ENCODE measurements at places on chromosomes 1 and 21.

- no peak for DNase-seq
Measured at GRCh38 chr1:101392552-101392951, 155.7 kb downstream of the S1PR1 start.

DNA sequence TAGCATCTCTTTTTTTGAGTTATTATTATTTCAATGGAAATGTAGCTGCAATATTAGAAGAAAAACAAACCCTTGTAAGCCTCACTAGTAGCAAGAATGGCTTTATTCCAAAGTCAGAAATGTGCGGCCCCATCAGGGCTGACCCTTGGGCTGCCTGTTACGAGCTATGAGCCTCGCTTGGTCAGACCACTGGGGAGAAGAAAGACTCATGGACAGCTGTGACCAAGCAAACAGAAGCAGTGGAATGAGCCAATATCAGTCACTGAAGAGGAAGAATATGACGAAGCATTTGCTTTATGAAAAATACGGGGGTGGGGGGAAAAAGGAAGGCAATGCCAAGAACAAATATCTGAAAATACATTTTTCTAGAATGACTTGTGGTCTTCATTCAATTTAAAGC, 504.5 kb downstream of the LMO4 start:
- DNase-seq, result peak; percentile 91

DNA sequence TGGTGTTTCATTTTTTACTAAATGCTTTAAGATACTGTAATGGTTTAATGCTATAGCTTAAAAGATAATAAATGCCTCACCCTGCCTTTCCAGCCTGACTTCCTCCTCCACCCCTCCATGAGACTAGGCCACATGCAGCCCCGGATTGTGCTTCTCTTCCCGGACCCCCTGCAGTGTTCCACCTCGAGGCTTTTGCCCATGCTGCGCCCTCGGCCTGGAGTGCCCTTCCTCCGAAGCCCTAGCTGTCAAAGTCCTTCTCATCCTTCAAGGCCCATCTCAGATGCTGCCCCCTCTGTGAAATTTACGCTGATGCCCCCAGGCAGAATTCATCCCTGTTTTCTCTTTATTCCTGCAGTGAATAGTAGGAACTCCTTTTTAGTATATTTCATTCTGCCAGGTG, 98.5 kb downstream of the ATP5PO start:
- DNase-seq, result no peak

- no peak for DNase-seq
Measured at GRCh38 chr21:45131537-45131999, 57.2 kb downstream of the ADARB1 start.

GRCh38 chr1:205301205-205301821, 20.2 kb downstream of the NUAK2 start:
- DNase-seq, result peak; percentile 97

DNA sequence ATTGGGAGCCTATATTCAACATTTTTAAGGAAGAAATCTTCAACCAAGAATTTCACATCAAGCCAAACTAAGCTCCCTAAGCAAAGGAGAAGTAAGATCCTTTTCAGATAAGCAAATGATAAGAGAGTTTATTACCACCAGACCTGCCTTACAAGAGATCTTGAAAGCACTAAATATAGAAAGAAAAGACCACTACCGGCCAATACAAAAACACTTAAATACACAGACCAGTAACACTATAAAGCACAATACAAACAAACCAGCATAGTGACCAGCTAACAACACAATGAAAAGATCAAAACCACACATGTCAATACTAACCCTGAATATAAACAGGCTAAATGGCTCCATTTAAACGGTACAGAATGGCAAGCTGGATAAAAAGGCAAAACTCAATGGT, 165.4 kb downstream of the MRPL39 start:
- DNase-seq, result no peak

- DNase-seq, result no peak
Measured at GRCh38 chr1:150159550-150159949, 9.8 kb downstream of the PLEKHO1 start.

DNA sequence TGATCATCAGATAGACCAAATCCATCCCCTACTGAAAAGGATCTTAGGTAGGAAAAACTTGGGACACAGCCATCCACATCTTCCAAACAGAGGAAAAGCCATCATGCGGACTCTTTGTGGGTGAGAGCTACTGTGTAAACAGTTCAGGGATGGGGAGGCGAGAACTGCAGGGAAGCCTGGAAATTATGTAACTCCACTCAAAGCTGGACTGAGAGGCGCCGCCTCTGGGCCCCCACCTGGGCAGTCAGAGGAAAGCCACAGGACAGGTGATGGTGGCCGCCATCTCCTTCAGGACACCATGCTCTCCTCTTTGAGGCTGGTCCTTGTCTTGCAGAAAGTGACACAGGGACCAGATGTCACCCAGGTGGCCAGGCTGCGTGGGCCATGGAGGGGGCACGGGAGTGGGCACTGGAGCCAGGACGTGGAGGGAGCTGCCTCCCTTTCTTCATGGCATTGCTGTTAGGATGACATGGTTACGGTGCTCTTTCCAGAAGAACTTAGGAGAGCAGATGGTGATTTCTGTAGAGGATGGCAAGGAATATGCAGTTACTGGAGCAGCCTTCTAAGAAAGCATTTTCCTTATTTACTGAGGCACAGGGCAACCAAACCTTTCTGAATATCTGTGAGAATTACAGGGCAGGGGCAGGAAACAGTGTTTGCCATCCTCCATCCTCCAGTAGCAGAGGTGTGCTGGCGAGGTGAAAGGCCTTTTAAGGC, 32.0 kb upstream of the TDRD10 start:
- no peak for DNase-seq

- no peak for DNase-seq
Measured at GRCh38 chr1:97936976-97937375, 16.1 kb upstream of the DPYD start.

DNA sequence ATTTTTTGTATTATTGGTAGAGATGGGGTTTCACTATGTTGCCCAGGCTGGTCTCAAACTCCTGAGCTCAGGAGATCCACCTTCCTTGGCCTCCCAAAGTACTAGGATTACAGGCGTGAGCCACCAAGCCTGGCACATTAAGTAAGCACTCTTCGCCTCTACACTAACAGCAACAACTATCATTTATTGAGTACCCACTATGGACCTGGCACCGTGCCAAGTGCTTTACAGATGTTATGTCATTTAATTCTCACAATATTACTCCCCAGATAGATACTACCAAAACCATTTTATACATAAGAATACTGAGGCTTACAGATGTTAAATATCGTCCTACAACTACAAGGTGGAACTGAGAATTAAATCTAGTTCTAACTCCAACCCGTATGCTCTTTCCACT, 50.1 kb downstream of the TUT4 start:
- no peak for DNase-seq

DNA sequence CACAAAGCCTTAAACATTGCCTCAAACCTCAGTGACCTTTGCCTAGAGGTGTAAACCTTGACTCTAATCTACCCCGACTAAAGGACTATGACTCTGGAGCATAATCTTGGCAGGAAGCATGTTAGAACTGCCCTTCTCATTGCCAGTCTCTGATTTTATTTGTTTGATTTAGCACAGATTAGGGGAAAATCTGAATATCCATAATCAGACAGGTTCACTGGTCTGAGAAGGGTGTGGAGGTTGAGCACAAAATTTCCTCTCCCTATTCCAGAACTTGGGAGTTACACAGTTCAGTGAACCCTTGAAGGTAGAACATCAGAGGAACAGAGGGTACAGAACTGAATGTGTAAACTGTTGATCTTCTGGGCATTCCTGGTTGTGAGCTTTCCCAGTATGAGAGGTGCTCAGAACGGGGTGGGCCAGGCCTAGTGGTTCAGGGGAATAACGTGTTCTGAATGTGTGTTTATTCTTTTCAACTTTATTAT, 8.3 kb upstream of the PSMB4 start:
- DNase-seq, result no peak

GRCh38 chr1:118110580-118110979, 74.4 kb downstream of the SPAG17 start:
- DNase-seq, result no peak

GRCh38 chr1:204659056-204659455, 26.5 kb downstream of the LRRN2 start:
- DNase-seq, result no peak

DNA sequence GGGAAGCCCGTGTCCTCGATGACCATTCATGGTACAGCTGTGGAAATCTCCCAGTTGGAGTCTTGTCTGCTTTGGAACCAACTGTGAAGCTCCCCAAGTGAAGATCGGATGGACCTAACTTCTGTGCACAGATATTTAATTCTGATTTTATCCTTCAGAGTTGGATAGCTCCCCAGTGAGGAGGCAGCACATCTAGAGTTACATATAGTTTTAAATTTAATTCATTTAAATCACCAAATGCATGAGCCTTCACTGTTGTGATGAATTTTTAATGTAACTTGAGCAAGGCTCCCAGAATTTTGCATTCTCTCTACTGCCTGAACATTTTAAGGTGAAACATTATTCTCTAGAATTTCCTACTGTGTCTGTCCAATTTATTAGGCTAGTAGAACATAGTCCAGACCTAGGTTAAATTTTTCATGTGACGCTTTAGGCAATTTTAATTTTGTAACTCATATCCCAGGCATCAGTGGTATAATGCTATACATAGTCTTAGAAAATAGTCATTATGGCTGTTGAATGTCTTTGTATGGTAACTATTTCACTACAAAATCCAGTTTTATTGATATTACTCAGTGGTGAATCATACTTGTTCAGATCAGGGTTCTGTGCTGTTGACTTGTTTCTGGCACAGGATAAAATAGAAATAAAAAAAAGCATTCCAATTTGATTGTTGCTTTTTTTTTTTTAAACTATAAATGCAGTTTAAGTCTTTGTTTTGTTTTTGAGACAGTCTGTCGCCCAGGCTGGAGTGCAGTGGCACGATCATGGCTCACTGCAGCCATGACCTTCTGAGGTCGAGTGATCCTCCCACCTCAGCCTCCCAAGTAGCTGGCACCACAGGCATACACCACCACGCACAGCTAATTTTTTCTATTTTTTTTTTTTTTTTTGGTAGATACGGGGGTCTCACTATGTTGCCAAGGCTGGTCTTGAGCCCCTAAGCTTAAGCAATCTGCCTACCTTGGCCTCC, 66.9 kb downstream of the PRDM2 start:
- DNase-seq, result peak; percentile 86

GRCh38 chr1:201116091-201116490, 3.9 kb upstream of the CACNA1S start:
- no peak for DNase-seq

Measured in IMR-90 (cell line).